M059J (cell line): ENCODE measurements at places on chromosomes 1 and 21. TPM values are rescaled to one million over a fixed set of nuclear protein-coding genes. Genes with fewer than 3 reads are reported as not detected.

PRAMEF27 gene
- total RNA-seq = not detected in 2 replicates

DNA sequence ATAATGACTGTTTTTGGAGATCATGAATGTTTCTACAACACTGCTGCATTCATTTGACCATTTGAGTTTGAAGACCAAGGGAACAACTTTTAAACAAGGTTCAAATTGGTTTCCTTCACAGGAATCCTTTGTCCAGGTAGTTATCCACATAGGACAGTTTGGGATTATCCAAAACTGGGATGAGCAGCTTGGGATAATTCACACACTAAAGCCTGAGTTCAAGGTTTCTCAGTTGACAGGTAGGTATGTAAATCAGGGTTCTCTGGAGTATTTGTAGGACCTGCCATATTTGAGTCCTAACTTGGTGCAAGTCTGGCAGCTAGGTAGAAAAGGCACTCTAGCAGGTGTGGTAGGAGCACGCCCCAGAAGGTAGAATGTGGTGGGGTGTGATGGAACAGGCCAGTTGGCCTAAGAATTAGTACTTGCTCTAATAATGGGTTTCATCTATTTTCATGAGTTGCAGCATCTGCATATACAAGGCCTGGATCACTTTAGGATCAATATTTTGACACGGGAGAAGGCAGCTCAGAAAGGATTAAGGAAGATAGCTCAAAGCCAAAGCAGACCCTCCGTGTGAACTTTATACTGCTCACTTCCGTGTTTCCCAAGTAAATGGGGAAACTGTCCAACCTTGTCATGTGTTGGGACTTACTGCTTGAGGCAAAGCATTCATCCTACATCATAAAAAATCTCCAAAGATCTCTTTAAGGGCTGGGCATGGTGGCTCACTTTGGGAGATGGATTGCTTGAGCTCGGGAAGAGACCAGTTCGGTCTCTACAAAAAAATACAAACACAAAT is 14.1 kb upstream of the RAB42 start:
- DNase-seq = no peak

FAM110D gene
- total RNA-seq = not detected in 2 replicates

C1orf115 gene
- total RNA-seq = 0.02 and 0.54 TPM in 2 replicates

KDM1A gene
- 98.5 and 143 TPM in 2 replicates for total RNA-seq

DNA sequence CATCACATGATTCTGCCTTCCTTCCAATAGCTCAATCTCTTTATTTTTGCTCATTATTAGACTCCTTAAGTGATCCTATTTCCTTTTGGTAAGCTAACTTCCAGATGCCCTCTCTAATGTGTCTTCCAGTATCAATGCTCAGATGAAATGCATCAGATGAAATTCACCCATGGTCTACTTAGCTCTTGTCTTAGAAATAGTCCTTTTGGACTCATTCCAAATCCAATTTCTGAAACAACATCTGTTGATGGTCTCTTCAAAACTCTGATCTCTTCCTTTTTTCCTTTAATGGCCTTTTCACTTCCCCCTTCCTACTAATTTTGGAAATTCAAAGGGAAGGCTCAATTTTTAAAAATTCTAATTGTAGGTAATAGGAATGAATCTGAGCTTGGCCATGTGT is 81.1 kb upstream of the GREM2 start:
- DNase-seq = no peak

PLEKHN1 gene
- 2.4 and 4.5 TPM in 2 replicates for total RNA-seq

- no peak for DNase-seq
These were observed 267.0 kb downstream of the DISC1 start for GRCh38 chr1:231893400-231894102.

RNU1-1 gene
- total RNA-seq = not detected in 2 replicates

AQP10 gene
- total RNA-seq = not detected in 2 replicates

GRCh38 chr1:73673971-73674370 is 524.0 kb downstream of the LRRIQ3 start:
- no peak for DNase-seq

GSTM1 gene
- not detected in 2 replicates for total RNA-seq
